NCI-H1092 (cell line): ENCODE measurements at places on chromosomes 12 and 14.

- DNase-seq, result no peak
Observed at GRCh38 chr12:131862600-131862993, 31.8 kb upstream of the ULK1 start.

GRCh38 chr12:67852701-67853100 lies 136.5 kb upstream of the IFNG-AS1 start:
- no peak for DNase-seq

GRCh38 chr14:39576736-39577135 lies 144.5 kb upstream of the FBXO33 start:
- no peak for DNase-seq

- no peak for DNase-seq
Observed at GRCh38 chr14:99094901-99095300, 177.1 kb downstream of the BCL11B start.
